ENCODE measurements at places on chromosomes 2 and 18.
A peak's percentile ranks its signal among the peaks of the same experiment; 100 is the strongest.

GRCh38 chr2:120547662-120548061, 188.0 kb upstream of the GLI2 start:
- no peak for DNase-seq

DNA sequence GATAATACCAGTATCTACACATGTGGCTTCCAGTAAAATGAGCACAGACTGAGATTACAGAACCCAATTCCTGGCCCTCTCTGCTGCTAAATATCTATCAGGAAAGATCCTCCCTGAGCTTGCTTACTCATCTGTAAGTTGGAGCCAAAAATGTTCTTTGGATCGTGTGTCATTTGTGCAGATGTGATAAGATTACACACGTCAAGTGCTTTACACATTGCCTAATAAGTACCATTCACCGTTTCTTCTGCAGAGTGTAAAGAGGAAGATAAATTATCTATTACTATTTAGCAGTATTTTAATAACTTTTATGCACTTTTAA, 23.2 kb upstream of the SLC20A1 start:
- DNase-seq: no peak

GRCh38 chr2:207836521-207837133, 66.9 kb upstream of the FZD5 start:
- no peak for DNase-seq

- DNase-seq: peak; percentile 21
Observed at GRCh38 chr2:104969564-104969963, 68.3 kb upstream of the MRPS9 start.

- no peak for DNase-seq
Observed at GRCh38 chr2:200713704-200714064, 98.0 kb upstream of the BZW1 start.

GRCh38 chr2:15731889-15732271, 140.2 kb downstream of the DDX1 start:
- no peak for DNase-seq
